ENCODE measurements at places on chromosomes 1 and 21.

DNA sequence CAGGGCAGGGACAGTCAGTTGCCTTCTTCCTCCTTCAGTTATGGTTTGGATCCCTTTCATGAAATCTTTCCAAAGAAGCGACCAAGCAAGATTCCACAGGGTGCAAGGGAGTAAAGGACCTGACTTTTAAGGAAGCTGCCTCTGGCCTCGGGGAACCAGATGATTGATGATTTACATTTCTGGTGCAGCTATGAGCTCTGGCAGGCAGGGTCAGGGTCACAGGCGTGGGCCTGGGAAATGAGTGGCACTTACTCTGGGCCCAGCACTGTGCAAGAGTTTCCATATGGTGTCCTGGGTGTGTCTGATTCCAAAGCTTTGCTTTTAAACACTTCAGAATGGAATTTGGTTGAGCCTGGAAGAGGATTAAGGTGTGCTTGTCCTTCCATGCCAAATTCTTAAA is 7.2 kb upstream of the CRABP2 start:
- no peak for DNase-seq

DNA sequence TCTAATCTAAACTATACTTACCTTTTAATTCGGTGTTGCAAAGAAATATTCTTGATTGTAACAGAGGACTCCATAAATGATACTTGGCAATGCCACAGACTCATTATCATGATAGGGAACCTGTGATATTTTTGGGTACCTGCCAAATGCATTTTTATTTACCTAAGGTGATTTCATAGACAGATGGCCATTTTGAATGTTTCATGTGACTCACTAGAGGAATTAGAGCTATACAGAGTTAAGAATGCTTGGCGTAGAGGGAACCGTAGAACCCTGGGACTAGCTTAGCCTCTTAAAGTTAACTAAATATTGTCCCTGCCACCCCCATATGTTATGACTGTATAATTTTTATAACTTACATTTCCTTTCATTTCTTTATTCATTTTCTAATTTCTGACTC is 136.1 kb downstream of the DISP1 start:
- peak; percentile 9 for DNase-seq

DNA sequence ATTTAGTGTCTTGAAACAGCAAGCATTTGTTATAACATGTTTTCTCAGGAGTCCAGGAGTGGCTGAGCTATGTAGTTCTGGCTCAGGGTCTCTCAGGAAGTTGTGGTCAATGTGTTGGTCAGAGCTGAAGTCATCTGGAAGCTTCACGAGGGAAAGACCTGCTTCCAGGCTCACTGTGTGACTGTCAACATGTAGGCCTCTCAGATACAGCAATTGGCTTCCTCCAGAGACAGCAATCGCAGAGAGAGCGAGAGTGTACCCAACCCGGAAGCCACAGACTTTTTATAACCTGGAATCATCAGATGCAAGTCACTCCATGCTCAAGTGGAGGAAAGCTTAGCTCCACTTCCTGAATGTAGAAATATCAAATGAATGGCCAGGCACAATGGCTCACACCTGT is 40.9 kb downstream of the TNFRSF9 start:
- DNase-seq = no peak

GRCh38 chr1:202802998-202803932 is 5.0 kb downstream of the KDM5B start:
- no peak for DNase-seq

GRCh38 chr1:95168028-95168427 is 50.9 kb downstream of the TLCD4 start:
- DNase-seq = no peak

DNA sequence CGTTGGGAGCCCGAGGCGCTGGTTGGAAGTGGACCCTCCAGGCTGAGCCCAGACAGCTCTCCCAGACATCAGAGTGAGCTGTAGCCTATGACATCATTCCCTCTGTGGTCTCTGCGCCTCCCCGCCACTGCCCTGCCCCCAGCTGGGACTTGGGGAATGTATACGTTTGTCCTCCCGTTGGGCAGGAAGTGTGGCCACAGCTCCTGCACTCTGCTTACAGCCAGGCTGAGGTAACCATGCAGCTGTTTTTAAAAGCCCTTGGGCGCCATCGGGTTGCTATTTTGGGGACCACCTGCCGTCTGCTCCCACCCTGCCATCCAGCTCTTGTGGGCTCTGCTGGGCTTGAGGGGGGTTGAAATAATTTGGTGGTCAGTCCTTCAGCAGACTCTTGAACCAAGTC is 7.8 kb downstream of the VASH2 start:
- no peak for DNase-seq

DNA sequence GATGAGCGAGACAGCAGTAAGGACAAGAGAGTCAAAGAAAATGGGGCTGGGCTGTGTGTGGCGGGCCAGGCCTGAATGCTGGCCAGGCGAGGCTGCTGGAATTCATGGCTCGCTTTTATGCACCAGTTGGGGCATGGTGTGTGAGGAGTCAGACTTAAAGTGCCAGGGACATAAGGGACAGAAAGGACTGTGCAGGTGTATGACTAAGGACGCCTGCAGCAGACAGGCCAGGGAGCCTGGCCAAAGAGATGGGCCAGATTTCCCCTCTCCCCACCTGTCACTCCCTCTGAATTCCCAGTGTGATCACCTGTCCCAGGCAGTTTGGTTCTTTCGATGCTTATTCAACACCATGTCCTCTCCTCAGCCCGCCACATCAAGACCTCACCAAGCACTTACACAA is 16.9 kb upstream of the SMIM12 start:
- no peak for DNase-seq

GRCh38 chr1:190455631-190456030 is 22.0 kb downstream of the BRINP3 start:
- no peak for DNase-seq
